ENCODE measurements at places on chromosomes 3 and 15. TPM values are rescaled to one million over a fixed set of nuclear protein-coding genes. Genes with fewer than 3 reads are reported as not detected.

Gene IL17RB
- 0.16 TPM for polyA plus RNA-seq

DNA sequence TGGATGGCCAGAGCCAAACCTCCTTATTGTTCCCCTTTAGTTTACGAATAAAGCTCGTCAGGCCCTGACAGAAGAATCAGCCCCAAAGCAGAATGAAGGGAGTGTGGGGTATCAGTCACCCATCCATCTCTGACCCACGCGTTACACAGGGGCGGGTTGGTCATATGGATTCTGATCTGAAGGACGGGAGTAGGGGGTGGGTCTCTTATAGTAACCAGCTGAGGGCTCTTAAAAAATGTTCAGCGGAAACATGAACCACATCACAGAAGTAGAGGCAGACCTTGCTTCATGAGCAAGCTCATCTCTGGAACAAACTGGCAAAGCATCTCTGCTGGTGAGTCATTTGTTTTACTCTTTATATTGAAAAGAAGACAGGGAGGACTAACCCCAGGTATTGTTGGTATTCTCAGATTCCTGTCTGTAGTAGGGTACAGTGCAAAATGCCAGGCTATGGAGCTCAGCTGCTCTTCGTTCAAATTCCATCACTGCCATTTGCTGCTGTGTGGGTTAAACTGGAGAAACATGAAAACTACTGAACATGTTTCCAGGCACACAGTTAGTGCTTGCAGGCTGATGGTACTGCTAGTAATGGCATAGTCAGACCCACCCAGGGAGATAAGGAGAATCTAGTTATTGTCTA lies at the start of gene CXCR6:
Gene CXCR6, plus strand, starts transcription at position 258 of the 640 bp plus-strand sequence. CDS start 3,018 bp downstream, outside the sequence.
- DNase-seq, result no peak

- DNase-seq, result no peak
Measured at GRCh38 chr3:131803113-131803512, 231.7 kb downstream of the CPNE4 start.

Gene ROBO1
- polyA plus RNA-seq, result 22.2 TPM

Gene TUSC7
- polyA plus RNA-seq, result not detected

DNA sequence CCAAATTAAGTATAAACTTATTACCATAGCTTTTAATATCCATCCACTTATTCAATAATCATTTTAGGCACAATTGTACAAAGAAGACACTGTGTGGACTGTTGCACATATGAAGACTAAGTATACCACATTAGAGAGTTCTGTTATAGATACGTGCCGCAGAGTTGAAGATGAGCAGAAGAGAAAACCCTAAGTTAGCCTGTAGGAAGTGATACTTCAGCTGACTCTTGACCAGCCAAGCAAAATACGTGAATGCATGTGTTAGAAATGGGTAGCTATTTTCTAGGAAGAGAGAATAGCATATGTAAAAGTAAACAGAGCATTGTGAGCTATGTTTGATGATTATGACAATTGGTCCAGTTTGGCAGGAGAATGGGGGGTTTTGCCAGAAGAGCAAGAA lies 272.0 kb upstream of the ATP11B start:
- DNase-seq, result no peak

Gene SLC28A1
- polyA plus RNA-seq, result not detected

- no peak for DNase-seq
Measured at GRCh38 chr3:144252896-144253295, 281.3 kb downstream of the DIPK2A start.

Gene GRAMD2A
- polyA plus RNA-seq, result 0.06 TPM

Gene FBXO45
- 3.2 TPM for polyA plus RNA-seq

- no peak for DNase-seq
Measured at GRCh38 chr3:163491714-163492113, 1586.6 kb downstream of the SI start.

GRCh38 chr3:73719413-73719851 lies 94.7 kb upstream of the PDZRN3 start:
- no peak for DNase-seq

DNA sequence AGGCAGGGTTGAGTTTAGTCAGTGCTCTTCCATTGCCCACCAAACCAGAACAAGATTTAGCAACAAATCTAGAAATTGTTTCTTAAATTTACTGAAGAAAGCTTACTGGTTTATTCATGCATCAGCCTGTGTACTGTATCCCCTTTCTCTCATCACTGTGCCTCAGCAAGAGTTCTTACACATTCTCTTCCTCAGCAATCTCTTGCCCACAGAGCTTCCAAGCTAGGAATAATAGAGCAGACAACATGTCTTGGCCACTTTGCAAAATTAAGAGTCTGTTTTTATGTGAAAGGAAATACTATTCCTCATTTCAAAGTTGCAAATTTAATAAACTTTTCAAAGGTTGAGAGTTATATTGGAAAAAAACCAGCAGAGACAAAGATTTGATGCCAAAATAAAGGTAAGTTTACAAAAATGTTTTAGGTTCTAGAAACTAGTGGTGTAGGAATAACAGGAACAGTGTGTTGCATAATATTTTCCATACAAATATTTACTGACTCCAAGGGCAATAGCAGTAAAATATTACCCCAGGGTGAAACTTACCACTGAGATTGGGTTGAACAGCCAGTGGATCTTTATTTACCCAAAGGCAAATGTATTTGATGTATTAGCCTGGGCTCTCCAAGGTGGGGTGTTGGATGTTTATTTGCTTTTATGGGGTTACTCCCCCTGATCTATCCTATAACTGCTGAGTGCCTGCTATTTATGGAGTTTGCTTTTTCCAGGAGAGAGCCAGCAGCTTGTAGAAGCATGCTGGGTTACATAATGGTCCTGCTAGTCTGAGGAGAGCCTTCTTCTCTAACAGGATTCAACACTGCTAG lies 276.7 kb downstream of the ADAMTSL3 start:
- DNase-seq, result no peak

DNA sequence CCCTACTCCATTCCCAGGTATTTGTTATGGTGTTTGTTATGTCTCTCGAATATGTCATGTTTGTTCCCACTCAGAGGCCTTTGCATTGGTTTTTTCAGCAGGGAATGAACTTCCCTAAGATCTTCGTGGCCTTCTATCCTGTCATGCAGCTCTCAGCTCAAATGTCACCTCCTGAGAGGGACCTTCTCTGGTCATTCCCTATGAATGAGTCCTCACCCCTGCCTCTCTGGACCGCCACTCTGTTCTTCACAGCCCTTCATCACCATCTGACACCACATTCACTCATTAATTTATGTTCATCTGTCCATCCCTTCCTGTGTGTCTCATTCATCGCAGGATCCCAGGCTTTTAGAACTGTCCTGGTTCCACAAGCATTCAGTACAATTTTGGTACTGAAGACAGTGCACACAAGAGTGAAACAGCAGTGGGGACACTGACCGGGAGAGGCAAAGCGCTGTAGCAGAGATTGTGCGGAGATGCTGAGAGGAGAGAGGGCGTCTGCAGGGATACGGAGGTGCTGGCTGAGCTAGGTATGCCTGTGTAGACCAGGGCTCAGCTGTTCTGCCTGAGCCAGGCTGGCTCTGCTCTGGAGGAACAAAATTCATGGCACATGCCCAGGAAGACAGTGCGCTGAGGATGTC lies 132.3 kb downstream of the CHCHD6 start:
- DNase-seq, result no peak

DNA sequence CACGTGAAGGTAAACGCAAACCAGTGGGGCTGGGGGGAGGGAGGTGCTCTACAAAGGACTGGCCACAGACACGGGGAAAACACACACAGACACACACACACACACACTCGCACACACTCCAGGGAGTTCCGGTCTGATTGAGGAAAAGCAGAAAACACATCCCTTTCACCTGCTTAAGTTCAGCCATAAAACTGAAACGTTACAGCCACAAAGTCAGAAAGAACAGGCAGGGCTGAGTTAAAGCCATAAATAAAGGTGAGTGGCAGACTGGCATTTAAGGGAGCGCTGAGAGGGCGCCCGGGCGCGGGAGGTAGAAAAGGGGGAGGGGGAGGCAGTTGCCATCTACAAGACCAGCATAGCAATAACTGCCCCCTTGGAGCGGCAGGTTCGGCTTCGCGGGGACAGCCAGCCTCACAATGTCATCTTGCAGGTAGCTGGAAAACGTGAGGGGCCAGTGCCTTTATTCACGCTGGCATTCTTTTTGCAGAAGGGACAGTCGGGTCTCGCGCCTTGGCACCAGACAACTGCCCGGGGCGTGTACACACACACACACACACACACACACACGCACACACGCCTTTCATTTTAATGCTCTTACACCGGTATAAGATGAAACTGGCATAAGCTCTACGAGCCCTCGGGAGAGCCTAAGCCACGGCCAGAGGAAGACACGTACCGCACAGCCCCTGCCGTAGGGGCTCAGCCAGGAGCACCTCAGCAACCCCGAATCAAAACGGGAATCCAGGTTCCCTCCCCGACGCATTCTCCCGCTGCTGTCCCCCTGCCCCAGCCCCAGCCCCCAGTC lies 866 bp downstream of the TNIK start:
- peak; percentile 63 for DNase-seq

DNA sequence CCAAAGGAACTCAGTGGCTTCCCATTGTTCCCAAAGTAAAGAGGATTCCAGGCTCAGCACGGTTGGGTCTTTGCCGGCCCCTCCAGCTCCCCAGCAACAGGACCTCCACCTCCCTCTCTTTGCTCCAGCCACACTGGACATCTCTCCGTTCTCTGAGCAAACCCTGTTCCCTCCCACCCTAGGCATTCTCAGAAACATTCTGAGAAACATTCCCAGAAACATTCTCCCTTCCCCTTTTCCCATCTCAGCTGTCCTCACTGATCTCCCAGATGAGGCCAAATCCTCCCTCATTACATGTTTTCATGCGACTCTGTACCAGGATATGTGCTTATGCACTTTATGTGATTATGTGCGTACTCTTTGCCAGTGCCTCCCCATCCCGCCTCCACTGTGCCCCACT lies 14.1 kb downstream of the CCDC33 start:
- DNase-seq, result no peak

Gene KBTBD13
- not detected for polyA plus RNA-seq

DNA sequence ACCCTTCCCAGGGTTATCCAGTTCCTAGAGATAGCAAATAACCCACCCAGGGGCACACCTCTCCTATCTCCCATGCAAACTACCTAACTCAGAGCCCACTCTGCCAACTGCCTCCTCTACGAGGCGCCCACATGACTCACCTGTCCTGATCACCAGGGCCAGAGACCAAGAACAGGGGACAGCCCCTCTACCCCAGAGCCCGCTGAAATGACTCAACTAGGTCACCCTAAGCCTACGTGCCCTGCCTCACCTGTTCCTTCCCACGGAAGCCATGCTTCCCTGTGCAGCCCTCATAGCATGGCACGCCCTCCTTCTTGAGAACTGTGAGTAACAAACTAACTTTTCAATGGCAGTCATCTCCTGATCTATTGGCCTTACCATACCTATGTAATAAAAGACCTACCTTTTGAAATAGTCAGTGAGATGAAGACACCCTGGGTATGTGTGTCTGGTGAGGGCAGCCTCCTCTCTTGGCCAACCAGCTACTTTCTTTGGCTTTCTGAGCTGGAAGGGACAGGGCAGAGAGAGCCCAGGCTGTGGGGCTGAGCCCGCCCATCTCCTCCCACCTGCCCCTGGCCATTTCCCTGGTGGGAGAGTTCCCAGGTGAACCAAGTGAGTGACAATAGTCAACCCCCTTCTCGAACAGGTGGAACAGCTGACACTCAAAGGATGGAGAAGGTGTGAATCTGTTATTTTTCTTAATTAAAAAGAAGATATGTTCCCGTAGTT lies 25.5 kb upstream of the PRR23E start:
- no peak for DNase-seq

DNA sequence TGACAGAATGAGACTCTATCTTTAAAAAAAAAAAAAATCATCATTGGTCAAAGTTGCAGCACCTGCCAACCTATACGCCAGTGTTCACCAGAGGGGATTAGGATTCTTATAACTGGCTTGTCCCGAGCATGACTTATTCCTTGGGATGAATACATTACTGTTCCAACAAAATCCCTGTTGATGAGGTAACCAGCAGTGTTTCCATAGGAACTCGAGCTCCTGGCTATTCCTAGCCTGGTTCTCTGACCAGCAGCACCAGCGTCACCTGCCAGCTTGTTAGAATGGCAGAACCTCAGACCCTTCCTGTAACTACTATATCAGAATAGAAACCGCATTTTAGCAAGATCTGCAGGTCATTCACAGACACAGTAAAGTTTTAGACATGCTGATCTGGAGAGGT lies 364.4 kb downstream of the PTPRG start:
- no peak for DNase-seq

- DNase-seq, result no peak
Measured at GRCh38 chr3:77913524-77914174, 873.8 kb downstream of the ROBO2 start.

Gene ARL13B
- 6.4 TPM for polyA plus RNA-seq

DNA sequence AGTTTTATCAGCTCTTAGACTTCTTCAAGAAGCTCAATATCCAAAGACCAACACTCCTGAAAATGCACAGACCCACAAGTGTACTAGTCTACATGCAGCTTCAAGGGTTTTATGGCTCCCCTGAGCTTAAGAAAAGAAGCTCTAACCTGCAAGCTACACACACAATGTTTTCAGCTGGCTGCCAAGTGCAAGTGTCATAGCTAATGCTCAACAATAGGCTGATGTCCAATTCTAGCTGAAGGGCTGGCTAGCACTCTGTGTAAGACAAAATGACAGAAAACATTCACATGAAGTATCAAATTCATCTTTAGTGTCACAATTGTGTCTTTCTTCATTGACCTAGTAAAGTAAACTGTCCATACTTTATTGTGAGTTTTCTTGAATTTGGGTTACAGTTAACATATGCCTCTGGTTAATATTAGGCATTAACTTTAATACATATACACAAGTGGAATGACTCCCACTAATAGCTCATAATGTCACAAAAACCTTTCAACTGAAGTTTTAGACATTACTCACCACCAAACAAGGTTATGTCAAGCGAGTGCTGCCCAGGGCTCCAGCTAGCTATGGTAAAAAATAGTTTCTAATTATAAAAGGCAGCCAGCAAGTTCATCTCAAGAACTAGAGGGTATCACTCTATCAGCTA lies 15.1 kb downstream of the ABI3BP start:
- no peak for DNase-seq

Gene ATP13A5
- not detected for polyA plus RNA-seq

DNA sequence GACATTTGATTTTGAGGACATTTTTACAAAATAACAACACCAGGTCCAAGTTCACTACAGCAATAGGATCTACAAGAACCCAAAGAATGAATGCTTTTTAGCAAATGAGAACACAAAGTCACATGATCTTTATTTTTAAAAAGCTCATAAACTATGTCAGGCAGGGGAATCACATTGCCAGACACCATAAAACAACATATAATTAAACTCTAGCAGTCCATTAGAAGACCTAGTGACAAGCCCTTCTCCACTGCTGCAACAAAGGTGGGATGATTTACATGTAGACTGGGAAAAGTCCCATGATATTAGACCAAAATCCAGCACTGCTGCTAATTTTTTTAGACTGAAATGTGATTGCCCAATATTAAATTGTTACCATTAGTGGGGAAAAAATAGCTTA lies 92.6 kb downstream of the FHIT start:
- no peak for DNase-seq

DNA sequence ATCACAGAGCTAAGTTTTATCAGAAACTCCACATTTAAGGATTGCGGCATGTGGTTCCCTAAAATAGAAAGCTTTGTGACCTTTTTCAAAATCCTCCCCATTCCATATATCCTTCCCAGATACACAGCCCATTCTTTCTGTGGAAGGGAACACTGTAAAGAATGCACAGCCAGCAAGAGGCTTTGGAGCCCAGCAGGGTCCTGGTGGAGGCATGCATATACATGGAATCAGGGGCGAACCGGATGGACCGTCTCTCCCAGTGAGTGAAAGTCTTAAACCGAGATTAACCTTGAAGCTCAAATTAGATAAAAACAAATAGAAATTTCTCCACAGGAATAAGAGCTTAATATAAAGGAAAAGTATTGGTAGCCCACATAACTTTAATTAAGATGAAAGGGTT lies 436.2 kb upstream of the MDFIC2 start:
- DNase-seq, result no peak

- no peak for DNase-seq
Measured at GRCh38 chr3:58706395-58707167, 40.0 kb upstream of the FAM3D start.

Gene DNAH12
- 0.03 TPM for polyA plus RNA-seq

All from SK-N-SH (cell line).